ENCODE measurements at places on chromosomes 4 and X.
A peak's percentile ranks its signal among the peaks of the same experiment; 100 is the strongest.

DNA sequence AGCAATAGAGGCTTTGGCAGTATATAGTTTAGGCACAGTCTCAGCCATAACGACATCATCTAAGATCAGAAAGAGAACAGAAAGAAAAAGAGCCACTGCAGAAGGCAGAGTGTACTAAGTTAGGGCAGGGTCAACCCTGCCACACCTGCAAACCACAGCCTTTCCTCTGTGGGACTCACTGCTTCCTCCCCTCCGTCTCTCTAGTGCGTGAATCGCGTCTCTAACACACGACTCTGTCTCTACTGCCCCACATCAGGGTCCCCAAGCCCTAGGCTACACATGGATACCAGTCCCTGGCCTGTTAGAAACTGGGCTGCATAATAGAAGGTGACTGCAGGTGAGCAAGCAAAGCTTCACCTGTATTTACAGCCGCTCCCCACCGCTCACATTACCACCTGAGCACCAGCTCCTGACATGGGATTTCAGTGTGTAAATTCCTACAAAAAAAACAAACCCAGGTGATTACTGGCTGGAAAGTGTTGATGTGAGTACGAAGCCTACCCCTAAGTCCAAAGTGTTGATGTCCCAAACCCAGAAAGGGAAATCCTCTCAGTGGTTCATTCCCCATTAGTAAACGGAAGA lies 128.9 kb downstream of the PRKX start:
- DNase-seq: no peak

GRCh38 chr4:105234582-105234981 lies 87.9 kb downstream of the TET2 start:
- DNase-seq: no peak

GRCh38 chr4:81605271-81605670 lies 133.6 kb upstream of the RASGEF1B start:
- DNase-seq: no peak

- no peak for DNase-seq
These were observed 37.1 kb upstream of the TLR2 start for GRCh38 chr4:153646978-153647377.

GRCh38 chr4:37586194-37586593 lies 100.0 kb downstream of the RELL1 start:
- DNase-seq: no peak

GRCh38 chr4:169492436-169493163 lies 119.8 kb downstream of the NEK1 start:
- DNase-seq: peak; percentile 16

DNA sequence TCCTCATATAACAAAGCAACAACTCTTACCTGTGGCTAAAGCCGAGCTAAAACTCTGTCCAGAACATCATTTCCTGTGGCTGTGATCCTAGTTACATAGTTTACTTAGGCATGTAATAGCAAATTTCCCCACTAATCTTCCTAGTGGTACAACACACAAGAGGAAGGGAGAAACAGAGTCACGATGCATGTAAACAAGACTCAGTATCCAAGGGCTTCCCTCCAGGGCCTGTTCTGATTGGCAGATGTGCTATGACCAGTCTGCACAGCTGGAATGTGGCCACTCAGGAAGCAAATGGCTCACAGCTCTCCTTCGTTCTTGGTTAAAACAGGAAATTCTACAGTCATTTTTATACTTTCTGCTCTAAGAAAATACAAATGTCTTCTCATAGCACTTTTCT lies 49.2 kb upstream of the PRSS48 start:
- DNase-seq: no peak

- DNase-seq: no peak
These were observed 362.4 kb downstream of the PPP3CA start for GRCh38 chr4:100984901-100985300.

GRCh38 chrX:33909836-33910235 lies 222.3 kb downstream of the FAM47A start:
- DNase-seq: no peak

- DNase-seq: no peak
These were observed 220.1 kb upstream of the PABPC4L start for GRCh38 chr4:134421734-134422133.

DNA sequence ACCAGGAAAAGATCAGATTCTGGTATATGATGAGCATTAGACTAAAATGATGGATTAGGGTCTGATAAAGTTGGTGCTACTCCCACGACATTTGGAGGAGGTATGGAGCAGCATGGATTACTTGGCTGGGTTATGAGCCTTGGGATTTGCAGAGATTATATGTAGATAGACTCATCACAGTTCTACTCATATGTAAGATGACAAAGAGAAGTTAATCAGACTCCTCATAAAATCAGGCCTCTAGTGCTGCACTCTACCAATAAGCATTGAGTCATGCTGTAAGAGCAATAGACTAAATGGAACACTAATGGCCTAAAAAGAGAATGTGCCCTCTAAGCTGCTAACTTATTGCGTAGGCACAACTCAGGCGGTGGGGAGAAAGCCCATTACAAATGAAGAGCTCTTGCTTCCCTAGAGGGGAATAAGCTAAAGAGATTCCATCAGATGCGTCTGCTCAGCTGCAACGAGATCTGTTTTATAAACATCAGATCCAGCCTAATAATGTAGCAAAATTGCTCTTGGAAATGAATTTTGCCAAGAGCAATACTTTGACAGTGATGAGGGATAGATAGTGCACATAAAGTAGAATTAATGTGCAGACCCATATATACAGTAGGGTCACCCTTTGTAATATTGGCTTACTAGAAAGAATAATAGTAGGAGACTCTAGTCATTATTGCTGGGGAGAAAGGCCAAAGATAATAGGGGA lies 17.5 kb downstream of the LIAS start:
- no peak for DNase-seq

GRCh38 chrX:107448998-107449835 lies at the start of gene FRMPD3:
Gene FRMPD3, plus strand, starts transcription at chrX:107449652. Its CDS starts 76,937 bp downstream, at chrX:107526589.
- peak; percentile 12 for DNase-seq

GRCh38 chrX:19602866-19603622 lies 87.7 kb upstream of the MAP3K15 start:
- DNase-seq: no peak

- no peak for DNase-seq
These were observed 2.4 kb downstream of the RAB33A start for GRCh38 chrX:130174045-130174704.

- DNase-seq: no peak
These were observed 17.4 kb downstream of the GSPT2 start for GRCh38 chrX:51760657-51761056.

GRCh38 chr4:75107755-75108612 lies 175.1 kb downstream of the PARM1 start:
- DNase-seq: no peak

DNA sequence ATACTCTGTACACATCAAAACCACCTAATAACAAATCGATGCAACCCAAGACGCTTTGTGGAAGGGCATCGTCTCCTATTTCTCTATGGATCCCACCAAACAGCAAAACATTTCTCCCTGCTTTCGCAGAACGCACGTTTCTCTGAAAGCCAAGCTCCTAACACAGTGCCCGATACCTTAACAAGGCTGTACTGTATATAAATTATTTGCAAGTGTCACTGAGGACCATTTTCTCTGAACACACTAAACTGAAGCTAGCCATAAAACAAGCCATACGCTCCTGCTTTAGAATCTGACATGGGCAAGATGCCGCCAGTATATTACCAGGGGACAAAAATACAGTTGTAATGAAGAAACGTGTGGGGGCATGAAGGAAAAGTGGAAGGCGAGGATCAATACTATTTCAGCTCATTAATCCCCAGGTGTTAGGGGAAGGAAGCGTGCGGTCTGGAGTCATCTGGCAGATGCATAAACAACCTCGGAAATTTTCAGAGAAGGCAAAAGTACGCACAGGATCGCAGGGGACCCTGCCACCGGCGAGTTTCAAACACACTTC lies 703 bp downstream of the KCNIP4 start:
- DNase-seq: no peak

GRCh38 chrX:41526271-41526670 lies 79.1 kb downstream of the NYX start:
- no peak for DNase-seq

- DNase-seq: no peak
These were observed at the start of gene POF1B for GRCh38 chrX:85379174-85379907. Gene POF1B, minus strand, starts transcription at chrX:85379665. Its CDS starts 211 bp downstream, at chrX:85379454.

GRCh38 chrX:154607370-154607769 lies 11.7 kb downstream of the CTAG1B start:
- DNase-seq: no peak

DNA sequence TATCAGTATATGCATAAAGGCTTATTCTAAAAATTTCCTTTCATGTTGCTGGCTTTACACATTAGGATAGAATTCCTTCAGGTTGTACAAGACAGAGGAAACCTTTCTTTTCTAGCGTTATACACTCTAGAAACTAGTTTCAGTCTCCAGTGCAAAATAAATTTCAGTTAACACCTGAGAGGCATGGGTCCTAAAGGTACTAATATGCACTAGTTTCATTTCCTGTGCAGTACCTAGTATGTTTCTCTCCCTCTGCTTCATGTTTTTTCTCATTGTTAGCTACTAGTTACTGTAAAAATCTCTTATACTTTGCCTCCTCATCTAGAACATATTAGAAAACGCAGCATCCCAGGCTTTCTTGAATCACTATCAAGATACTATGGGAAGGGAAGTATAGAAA lies 54.0 kb downstream of the SNX25 start:
- DNase-seq: no peak

GRCh38 chr4:111954550-111954949 lies 190.7 kb upstream of the FAM241A start:
- DNase-seq: no peak

DNA sequence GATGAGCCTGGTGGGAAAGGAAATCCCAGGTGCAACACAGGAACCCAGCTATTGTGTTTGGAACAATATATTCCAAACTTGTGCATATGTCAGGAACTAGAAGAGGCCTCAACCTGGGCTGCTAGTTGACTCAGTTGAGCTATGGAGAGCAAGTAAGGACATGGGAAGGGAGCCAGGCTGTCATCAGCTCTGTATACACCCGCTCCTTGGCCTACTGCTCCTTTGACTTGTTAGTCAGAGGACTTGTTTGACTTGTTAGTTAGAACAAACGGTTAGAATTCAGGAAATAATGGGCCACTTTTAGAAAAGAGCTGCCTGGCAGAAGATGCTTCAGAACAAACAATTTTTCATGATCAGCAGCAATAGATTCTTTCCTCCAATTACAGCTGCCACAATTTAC lies 76.4 kb downstream of the CBLL2 start:
- DNase-seq: no peak

DNA sequence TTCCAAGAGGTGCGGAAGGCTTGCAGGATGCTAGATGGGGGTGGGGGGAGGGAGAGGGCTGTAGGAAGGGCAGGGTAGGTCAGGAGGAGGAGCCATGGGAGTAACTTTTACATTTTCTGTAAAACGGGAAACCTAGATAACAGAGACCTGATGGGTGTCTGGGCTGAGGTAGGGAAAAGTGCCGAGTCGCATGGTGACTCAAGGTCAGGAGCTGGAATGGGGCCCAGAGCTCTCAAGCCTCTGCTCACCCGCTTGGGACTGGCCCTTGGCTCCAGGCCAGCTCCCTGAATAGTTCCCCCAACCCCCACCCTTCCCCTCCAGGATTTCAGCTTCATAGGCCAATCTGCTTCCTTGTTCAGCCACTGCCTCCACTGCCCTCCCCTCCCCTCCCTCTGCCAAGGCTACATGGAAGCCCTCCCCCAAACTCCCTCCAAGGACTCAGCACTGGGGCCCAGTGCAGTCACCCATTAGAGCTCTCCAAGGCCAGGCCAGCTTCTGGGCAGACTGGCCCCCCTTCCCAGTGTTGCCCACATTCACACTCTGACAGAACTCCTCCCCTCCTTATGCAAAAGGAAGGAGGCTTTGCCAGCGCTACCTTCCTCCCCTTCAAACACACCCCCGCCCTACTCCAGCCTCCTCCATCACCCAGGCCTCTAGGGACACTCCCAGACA lies 43.6 kb downstream of the TSC22D3 start:
- DNase-seq: no peak

DNA sequence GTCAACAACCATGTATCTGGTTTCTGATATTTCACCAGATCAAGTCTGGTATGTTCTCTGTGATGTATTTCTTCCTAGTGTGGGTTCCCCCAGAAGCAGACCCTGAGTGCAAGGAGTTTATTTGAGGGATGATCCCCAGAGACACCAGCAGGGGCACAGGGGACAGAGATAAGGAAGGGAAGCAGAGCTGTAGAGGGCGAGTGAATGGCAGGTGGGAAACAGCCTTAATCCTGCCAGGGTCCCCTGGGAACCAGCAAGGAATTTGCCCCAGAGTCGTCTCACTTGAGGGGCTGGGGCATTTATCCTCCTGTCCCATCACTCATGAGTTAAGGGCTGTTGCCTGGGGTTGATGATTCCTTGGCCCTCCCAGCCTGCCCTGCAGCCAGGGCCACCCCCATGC lies 206.4 kb upstream of the BCOR start:
- no peak for DNase-seq

GRCh38 chr4:17762726-17763125 lies 18.7 kb downstream of the FAM184B start:
- no peak for DNase-seq

DNA sequence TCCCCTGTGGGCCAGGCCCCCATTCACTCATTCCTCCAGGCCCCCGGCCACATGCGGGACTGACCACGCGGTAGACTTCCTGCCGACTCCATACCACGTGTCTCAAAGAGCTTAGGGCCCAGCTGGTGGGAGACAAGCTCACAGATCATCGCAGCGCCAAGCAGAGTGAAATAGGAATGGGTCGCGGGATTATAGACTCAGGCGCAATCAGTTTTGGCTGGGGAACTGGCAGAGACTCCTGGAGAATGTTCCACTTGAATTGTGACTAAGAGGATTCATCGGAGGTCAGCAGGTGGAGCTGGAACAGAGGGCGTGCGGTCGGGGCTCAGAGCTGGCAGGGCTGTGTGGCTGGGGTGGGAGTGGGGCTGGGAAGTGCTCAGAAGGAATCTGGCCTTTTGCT lies 15.6 kb downstream of the ATP2B3 start:
- DNase-seq: no peak

GRCh38 chrX:136725441-136726104 lies 55.2 kb downstream of the ARHGEF6 start:
- no peak for DNase-seq

- DNase-seq: no peak
These were observed 211.3 kb downstream of the ARHGAP10 start for GRCh38 chr4:147943159-147943638.

DNA sequence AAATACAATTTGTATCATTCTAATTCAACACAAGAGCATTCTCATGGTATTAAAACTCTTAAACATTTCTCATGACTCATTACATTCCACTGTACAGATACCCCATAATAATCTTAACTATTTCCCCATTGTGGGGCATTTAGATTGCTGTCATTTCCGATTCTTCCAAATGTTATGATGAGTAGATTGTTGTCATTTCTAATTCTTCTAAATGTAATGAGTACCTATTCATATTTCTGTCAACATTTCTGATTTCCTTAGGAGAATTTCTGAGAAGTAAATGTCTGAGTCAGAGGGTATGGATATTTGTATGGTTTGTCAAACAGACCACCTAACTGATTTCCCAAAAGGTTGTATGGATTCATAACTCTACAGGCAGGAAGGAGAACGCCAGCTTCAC lies 8.3 kb downstream of the S100G start:
- DNase-seq: no peak

DNA sequence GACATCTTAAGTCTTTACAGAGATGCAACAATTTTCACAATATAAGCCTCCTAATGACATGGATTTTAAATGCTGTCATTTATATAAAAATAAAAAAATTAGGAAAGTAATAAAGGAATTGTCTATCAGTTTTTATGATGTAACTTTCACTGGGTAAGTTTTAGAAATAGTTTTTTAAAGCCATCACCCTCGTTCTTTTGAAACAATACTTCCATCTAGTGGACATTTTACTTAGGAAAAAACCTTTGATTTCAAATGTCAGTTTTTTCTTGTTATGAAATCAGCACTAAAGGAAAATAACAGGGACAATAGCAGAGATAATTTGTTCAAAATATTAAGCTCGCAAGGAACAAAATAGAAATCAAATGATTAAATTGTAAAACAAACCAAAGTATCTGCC lies 24.3 kb upstream of the NDNF start:
- DNase-seq: no peak
